Right atrium auricular region (tissue), 2 donors: ENCODE measurements at places on chromosomes 5 and 9. TPM values are rescaled to one million over a fixed set of nuclear protein-coding genes. Genes with fewer than 3 reads are reported as not detected.

DNA sequence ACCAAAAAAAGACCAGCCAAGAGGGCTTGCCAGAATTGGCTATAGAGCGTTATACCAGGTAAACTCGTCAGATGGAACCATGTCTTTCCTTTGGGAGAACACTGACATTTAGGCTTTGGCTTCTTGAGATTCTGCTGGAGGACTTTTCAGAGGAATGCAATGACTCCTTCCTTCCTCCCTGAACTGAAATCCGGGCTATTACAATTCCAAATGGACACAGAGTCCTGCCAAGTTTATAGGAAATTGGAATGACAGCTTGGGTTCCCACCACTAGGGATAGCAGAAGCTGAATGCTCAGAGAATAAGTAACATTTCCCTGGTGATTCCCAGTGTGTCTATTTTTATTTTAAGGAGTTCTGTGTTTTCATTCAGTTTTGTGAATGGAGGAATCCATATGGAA is 143.0 kb downstream of the FGF1 start:
- no peaks in the 10 kb centered on the region for H3K27me3 ChIP-seq
- H3K36me3 ChIP-seq, result no peaks in the 10 kb centered on the region
- H3K4me1 ChIP-seq, result no peaks in the 10 kb centered on the region
- no peak overlapping the region for H3K4me3 ChIP-seq
- H3K27ac ChIP-seq, result peak overlapping the region; percentile 72
- no peak for DNase-seq

The PDGFRB gene
- total RNA-seq, result 68.3 TPM

DNA sequence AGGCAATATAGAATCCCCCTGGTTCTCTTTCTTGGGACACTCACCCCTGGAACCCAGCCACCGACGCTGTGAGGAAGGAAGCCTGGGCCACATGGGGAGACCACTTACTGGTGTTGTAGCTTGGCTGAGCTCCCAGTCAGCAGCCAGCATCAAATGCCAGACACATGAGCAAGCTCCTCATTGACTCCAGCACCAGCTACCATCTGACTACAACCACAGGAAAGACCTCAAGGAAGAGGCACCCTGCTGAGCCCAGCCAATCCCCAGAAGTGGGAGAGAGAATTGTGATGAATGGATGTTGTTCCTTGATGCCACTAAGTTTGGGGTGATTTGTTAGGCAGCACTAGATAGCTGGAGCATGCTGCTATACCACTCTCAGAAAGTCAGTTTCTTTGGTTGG is 36.0 kb downstream of the BNIP1 start:
- H3K27me3 ChIP-seq, result no peaks in the 10 kb centered on the region
- no peaks in the 10 kb centered on the region for H3K36me3 ChIP-seq
- no peak overlapping the region for H3K27ac ChIP-seq
- DNase-seq, result no peak

- DNase-seq, result no peak
- no peak overlapping the region for H3K27ac ChIP-seq
- H3K36me3 ChIP-seq, result no peaks in the 10 kb centered on the region
- H3K4me1 ChIP-seq, result no peaks in the 10 kb centered on the region
- no peak overlapping the region for H3K4me3 ChIP-seq
Measured at GRCh38 chr9:4168526-4168925, 131.3 kb downstream of the GLIS3 start.
